M059J (cell line): ENCODE measurements at places on chromosomes 11 and 22. TPM values are rescaled to one million over a fixed set of nuclear protein-coding genes. Genes with fewer than 3 reads are reported as not detected.

GRCh38 chr11:45885274-45885920 lies at the start of gene MAPK8IP1:
TSS of gene MAPK8IP1 (plus strand) at chr11:45885651. CDS start at chr11:45885821, 170 bp downstream.
- peak; percentile 31 for DNase-seq

- no peak for DNase-seq
Measured at GRCh38 chr22:50481440-50482106, at the start of gene ADM2. TSS of gene ADM2 (plus strand) at chr22:50481543. CDS start at chr22:50481848, 305 bp downstream.

GRCh38 chr22:44453441-44454112 lies 44.5 kb downstream of the RTL6 start:
- DNase-seq: no peak

DNA sequence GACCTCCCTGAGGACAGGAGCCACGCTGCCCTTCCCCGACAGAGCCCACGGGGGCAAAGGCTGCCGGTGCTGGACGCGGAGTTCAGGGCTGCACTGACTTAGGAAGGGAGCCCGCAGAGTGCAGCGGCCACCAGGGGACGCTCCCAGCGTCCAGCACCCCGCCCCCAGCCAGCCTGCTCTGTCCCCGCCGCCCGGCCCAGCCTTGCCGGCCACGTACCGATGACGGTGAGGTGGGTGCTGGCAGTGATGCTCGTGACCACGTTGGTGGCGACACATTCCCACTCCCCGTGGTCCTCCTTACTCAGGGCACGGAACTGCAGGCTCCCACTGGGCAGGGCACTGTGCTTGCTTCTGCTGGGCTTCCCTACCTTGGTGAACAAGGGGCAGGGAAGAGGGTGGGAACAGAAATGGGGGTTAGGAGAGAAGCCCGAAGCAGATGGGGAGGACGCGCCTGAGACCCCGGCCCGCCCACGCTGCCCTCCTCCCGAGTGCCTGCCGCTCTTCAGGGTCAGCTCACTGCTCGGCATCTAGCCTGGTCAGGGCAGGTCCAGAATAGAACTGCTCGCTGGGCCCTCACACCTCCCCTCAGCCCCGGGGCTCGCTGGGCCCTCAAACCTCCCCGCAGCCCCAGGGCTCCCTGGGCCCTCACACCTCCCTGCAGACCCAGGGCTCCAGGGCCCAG lies 25.9 kb downstream of the IGSF9B start:
- DNase-seq: no peak

Gene DNAJB13
- not detected in 2 replicates for total RNA-seq

GRCh38 chr11:96242971-96243647 lies 99.9 kb downstream of the MAML2 start:
- peak; percentile 99 for DNase-seq

Gene CDHR5
- total RNA-seq: not detected in 2 replicates

GRCh38 chr11:62459080-62459479 lies 40.2 kb downstream of the SCGB1A1 start:
- peak; percentile 18 for DNase-seq

- peak; percentile 48 for DNase-seq
Measured at GRCh38 chr11:123653827-123654565, 428 bp downstream of the SCN3B start.

- no peak for DNase-seq
Measured at GRCh38 chr11:3929232-3929631, 73.8 kb downstream of the STIM1 start.

- no peak for DNase-seq
Measured at GRCh38 chr11:42957831-42958230, 354.0 kb upstream of the API5 start.

DNA sequence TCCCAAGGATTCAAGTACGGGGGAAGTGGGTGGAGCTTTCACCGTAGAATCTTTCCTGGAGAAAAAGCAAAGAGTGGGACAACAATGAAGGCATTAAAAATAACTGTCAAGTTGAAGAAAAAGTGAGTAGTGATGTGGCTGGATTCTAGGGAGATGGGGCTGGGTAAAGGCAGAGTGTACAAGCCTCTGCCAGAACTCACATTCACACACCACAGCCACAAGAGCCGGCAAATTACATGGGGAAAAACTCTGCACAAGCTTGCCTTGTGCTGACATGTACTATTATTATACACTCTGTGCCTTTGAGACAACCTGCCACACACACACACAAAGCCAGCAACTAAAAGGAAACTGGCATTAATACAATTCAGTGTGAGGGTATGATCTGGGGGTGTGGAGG lies 182.6 kb downstream of the LARGE1 start:
- no peak for DNase-seq

Gene PPARA
- 10.0 and 18.1 TPM in 2 replicates for total RNA-seq

Gene CDC42EP1
- total RNA-seq: 44.3 and 51.7 TPM in 2 replicates

Gene RAB30
- total RNA-seq: 9.4 and 12.2 TPM in 2 replicates

DNA sequence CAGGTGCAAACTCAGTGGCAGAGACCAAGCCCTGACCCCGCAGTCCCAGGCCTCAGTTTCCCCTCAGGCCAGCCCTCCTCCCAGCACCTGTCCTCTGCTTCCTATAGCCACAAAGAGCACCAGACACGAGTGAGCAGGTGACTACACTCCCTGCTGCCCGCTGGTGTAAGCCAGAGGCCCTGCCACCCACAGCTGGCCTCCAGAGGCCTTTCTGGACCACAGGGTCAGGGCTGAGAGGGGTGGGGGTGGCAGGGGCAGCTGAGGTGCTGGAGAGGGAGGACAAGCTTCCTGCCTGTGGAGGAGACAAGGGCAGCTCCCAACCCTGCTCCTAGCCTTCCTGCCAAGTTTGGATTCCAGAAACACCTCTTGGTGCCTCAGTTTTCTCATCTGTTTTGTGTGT lies 31.3 kb upstream of the WNT7B start:
- peak; percentile 52 for DNase-seq
